Foreskin melanocyte (primary cell): ENCODE measurements at places on chromosomes 1 and 21.

DNA sequence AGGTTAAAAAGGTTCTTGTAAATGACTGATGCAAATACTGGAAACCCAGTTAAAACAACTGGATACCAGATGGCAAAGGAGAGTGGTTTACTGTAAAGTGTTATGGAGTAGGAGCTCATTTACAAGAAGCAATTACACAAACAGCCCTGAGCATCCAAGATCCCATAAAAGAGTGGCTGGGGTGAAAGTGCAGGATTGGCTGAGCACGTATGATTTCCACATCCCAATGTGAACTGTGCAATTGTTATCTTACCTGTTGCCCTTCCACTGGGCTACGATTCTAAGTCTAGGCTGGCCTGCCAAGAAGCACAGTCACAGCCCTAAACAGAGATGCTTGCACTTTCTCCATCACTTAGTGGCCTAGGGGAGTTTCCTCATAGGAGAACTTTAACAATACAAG, 277.6 kb upstream of the RUNX1 start:
- DNase-seq: no peak

- DNase-seq: no peak
These were observed 713 bp upstream of the HMGCL start for GRCh38 chr1:23825762-23826522.

DNA sequence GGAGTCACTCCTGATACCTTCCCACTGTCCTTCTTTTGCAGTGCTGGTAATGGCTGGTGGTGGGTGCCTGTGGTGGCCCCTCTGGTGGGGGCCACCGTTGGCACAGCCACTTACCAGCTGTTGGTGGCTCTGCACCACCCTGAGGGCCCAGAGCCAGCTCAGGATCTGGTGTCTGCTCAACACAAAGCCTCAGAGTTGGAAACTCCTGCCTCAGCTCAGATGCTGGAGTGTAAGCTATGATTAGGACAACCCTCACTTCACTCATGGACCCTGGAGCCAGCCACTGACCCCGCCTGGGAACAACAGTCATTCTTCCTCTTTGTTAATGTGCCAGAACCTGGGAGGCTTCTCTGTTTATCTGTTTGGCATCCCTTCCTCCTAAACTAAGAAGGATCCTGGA, 1.1 kb upstream of the ATP8B2 start:
- no peak for DNase-seq

GRCh38 chr1:74508449-74508848, 4.0 kb downstream of the LRRC53 start:
- no peak for DNase-seq

DNA sequence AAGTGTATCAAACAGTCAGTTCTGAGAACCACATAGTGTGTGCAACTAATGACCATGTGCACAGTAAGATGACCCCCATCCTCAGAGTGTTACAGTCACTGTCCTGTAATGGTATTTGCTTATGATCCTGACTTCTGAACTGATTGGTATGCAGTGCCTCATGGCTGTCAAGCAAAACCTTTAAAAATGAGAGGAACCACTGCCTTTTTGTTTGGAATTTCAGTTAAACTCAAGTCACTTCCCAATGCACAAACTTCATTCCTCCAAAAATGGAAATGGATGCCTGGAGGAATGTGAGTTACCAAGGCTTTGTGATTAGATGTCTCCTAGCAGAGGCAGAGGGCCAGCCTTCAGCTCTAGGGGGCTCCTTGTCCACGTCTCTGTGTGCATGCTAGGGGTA, 10.5 kb downstream of the C1orf198 start:
- DNase-seq: no peak

GRCh38 chr1:54037476-54037875, 15.5 kb downstream of the TMEM59 start:
- no peak for DNase-seq

GRCh38 chr1:209884249-209884648, 53.8 kb upstream of the SYT14 start:
- peak; percentile 82 for DNase-seq

DNA sequence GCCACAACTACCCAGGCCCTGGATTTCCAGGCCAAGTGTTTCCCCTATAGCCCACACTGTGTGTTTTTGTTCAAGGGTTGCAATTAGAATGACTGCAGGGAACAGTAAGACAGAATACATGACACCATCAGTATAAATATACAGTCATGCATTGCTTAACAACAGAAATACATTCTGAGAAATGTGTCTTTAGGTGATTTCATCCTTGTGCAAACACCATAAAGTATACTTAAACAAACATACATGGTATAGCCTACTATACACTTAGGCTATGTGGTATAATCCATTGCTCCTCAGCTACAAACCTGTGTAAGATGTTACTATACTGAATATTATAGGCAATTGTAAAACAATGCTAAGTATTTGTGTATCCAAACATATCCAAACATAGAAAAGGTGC, 7.5 kb upstream of the SLC44A5 start:
- no peak for DNase-seq

DNA sequence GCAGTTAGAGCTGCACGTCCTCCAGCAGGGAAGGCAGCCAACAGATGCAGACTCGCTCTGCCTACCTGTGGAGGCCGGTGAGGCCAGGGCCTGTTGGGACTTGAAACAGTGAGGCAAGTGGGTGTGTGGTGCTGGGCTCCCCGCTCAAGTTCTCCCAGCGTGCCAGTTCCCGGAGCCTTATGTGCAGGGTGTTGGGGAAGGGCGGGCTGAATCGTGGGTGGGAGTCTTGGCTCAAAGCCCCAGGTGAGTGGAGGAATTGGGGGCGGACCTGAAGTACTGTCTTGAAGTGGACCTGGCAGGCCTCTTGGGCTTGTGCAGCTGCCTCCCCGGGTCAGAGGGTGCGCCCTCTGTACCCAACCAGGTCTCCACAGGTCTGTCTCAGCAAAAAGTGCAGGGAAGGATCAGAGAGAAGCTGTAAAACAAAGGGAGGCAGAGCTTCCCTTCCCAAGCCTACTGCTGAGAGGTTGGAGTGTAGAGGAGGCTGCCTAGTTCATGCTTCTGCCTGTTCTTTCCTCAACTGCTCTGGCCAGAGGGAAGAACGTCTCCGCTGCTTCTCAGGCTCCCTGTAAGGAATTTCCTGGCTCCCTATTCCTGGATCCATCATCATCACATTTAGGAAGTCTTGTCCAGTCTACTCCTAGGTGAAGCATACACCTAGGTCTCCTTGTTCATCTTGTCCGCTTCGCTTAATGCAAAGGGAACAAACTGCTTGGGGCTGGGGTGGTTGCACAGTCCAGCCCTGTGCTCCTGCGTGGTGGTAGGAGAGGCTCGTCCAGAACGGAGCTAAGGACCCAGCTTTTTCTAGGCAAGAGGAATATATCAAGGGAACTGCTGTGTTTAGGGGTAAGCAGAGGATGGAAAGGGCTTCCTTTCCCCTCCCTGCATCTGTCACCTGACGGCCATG, 14.9 kb downstream of the UTP11 start:
- DNase-seq: no peak

DNA sequence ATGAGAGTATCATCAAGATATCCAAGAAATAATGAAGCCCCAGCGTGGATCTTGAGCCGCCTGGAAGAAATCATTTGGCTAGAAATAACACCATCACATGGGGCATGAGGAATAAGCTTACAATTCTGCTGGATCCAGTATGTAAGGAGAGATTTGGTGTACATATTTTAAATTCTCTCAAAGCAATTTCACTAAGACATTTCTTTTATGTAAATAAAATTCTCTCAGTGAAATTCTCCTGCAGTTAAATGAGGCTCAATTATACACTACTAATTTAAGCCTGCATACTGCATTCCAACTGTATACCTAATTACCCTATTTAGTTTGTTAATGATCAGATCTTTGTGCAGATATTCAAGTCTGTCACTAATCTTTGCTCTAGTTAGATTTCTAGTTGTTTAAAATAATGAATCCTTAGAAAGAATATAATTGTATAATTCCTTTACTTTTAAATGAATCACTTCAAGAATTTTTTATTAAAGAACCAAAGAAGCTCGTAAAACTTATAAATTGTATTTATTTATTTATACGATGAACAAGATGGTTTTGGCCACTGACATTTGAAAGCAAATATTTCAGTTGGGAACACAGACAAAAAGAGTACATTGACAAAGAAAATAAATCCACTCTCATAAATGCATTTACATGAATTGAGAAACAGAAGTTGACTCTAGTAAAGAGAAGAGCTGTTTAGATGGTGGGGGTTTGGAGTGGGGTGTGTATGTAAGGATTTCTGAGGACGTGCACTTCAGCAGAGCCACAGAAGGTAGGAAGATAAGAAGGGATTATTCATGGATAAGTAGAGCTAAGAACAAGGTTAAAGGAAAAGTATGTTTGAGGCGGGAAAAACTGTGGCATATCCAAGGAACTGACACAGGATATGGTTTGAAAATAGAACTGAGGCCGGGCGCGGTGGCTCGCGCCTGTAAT, 466.8 kb downstream of the DSCAM start:
- DNase-seq: no peak

GRCh38 chr1:226600254-226600653, 51.7 kb downstream of the STUM start:
- no peak for DNase-seq

DNA sequence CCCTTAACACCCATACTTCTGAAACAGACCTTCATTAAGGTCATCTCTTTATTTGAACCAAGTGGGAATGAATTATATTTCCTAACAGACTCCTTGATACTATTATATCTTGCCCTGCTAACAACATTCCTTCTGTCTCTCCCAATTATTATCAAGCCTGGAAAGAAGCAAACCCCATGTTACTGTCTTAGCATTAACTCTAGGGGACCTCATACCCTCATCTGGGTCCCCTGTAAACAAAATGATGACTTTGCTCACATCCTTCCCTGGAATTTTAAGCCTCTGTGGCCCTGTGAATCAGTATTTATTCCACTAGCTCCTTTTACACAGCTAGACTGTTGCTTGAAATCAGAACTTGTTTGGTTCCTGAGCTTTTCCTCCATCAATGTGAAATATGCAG, 38.3 kb upstream of the BCL10 start:
- no peak for DNase-seq

GRCh38 chr1:237684236-237684635, 206.5 kb downstream of the ZP4 start:
- DNase-seq: no peak

GRCh38 chr1:110880708-110881374, 7.9 kb downstream of the CD53 start:
- DNase-seq: no peak

DNA sequence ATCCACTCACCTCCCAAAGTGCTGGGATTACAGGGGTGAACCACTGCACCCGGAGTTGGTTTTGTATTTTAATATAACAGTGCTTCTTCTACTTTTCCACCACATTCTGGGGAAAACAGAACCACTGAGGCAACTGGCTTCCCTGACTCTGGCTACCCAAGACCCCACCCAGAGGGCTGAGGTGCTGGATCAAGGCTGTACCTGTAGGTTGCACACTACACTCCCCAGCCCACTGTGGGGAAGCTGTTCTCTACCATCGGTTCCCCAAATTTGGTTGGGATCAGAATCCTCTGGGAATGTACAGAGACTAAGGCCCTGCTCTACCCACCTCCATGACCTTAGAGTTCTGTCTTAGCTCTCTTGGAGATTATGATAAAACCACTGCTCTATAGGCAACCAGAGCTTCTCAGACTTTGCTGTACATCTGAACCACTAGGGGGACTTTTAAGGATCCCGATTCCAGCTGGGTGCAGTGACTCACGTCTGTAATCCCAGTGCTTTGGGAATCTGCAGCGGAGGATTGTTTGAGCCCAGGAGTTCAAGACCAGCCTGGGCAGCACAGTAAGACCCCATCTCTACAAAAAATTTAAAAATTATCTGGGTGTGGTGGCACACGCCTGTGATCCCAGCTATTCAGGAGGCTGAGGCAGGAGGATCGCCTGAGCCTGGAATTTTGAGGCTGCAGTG, 51.6 kb downstream of the GNG4 start:
- DNase-seq: peak; percentile 21

GRCh38 chr1:51664421-51665240, 47.7 kb downstream of the OSBPL9 start:
- DNase-seq: no peak

GRCh38 chr1:64911326-64911725, 55.0 kb downstream of the JAK1 start:
- DNase-seq: no peak

DNA sequence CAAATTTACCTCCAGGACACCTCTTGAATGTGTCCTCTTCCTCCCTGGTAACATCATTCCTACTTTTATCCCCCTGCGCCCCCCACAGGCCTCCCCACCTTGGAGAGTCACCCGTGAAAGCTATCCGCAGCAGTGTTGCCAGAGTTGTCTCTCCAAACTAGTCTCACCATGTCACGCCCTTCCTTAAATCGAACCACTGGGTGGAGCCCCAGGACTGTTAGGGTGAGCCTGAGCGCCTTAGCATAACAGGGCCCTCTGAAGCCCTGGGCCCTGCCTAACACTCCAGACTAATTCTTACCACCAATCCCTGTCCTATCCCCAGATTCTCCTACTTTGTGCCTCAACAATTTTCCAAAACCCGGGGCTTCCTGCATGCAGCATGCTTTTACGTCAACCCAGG, 35.0 kb downstream of the HSD3B2 start:
- no peak for DNase-seq

- DNase-seq: no peak
These were observed 45.1 kb upstream of the C1orf174 start for GRCh38 chr1:3945222-3945621.

DNA sequence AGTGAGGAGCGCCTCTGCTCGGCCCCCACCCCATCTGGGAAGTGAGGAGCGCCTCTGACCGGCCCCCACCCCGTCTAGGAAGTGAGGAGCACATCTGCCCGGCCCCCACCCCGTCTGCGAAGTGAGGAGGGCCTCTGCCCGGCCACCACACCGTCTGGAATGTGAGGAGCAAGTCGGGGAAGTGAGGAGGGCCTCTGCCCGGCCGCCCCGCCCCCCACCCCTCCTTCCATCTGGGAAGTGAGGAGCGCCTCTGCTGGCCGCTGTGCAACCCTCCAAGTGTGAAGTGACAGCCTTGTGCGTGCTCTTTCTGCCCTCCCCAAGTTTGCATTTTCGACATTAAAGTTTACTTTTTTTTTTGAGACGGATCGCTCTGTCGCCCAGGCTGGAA, 5.1 kb upstream of the ZZZ3 start:
- DNase-seq: no peak

DNA sequence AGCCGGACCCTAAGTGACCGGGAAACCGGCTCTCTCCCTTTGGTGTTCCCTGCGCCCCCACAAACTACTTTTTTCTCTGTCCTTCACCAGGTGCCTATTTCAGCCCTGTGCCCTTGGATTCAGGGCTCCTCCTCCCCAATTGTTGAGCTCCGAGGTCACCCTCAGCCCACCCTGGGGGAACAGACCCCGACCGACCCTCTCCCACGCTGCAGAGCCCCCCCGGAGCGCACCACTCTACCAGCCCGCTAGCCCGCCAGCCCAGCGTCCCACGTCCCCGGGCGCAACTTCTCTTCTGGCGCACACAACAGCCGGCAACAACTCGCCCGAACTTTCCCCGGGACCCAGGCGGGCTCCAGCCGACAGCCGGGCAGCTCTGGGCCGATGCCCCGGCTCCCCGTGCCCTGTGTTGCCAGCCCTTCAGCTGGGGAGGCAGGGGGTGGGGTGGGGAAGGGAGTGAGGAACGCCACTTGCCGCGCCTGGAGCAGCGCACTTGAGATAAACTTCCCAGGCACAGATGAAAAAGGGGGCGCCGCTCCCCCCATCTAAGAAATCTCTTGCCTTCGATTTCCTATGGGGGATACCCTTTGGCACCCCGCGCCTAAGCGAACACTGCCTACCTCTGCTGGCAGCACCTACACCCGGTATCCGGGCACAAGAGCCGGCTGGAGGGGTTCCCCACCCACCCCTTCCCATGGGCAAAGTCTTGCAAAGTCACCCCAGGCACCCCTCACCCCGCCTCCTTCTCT, 997 bp downstream of the CASZ1 start:
- DNase-seq: no peak

- DNase-seq: no peak
These were observed 29.5 kb downstream of the RNF11 start for GRCh38 chr1:51265618-51266017.

- DNase-seq: no peak
These were observed 231.3 kb upstream of the PLXNA2 start for GRCh38 chr1:208475449-208475848.
